ENCODE measurements at places on chromosomes 7 and 10.

- no peak for DNase-seq
Measured at GRCh38 chr7:45295222-45295621, 137.6 kb downstream of the RAMP3 start.

- DNase-seq = peak; percentile 84
Measured at GRCh38 chr10:4234661-4235060, 449.7 kb upstream of the KLF6 start.

GRCh38 chr10:33706746-33707145 lies 372.3 kb upstream of the NRP1 start:
- DNase-seq = no peak

GRCh38 chr7:87960239-87960638 lies 26.2 kb downstream of the ADAM22 start:
- no peak for DNase-seq

- no peak for DNase-seq
Measured at GRCh38 chr10:119872610-119872859, at the start of gene MCMBP. MCMBP (minus strand) TSS chr10:119872843; CDS start chr10:119872584, 259 bp downstream.

- DNase-seq = no peak
Measured at GRCh38 chr7:36668750-36669149, 55.5 kb downstream of the AOAH start.

DNA sequence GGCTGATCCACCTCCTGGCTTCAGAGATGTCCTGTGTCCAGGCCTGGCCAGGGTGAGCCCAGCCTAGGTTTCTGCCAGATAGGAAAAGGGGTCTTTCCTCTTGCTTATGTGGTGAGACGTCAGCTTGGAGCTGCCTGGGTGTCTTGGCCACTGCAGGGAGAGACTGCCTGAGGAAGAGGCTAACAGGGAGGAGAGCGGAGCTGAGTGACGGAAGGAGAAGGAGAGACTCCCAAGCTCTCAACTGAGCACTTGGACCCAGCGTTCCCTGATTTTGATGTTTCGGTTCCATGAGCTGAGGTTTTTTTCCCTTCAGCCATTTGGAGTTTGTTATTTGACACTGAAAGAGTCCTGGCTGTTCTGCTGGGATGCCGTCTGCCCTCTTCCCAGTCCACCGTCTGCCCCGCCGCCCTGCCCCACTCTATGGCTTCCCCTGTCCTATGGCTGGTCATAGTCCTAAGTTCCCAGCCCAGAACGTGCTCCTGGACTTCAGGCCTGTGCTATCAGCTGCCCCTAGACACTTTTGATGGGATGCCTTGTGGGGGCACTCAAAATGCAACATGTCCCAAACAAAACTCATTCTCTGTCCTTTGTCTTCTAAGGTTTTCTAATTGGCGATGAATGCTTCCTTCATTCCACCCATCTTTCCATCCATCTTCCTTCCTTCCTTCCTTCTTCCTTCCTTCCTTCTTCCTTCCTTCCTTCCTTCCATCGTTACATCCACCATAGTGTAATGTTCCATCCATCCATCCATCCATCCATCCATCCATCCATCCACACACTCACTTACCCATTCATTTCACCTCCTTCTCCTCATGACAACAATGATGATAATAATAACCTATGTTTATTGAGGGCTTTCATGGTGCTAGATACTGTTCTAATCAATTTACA lies 20.3 kb upstream of the PCBD1 start:
- no peak for DNase-seq

DNA sequence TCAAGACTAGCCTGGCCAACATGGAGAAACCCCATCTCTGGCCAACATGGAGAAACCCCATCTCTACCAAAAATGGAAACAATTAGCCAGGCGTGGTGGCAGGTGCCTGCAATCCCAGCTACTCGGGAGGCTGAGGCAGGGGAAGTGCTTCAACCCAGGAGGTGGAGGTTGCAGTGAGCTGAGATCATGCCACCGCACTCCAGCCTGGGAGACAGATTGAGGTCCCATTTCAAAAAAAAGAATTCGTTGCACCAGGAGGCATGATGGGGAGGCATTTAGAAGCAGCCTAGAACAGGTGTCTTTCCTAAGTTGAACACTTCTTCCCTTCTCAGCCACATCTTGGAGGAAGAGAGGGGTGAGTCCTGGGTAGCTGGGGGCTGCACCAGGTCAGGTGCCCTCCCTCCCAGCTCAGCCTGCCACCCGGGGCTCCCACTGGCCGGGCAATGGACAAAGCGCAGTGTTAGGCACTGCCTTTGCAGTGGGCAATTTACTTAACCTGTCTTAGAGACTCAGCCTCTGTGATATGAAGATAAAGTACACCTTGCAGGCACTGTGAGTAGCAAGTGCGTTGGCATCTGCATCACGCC lies 726.8 kb downstream of the PARD3 start:
- no peak for DNase-seq

- no peak for DNase-seq
Measured at GRCh38 chr7:69776611-69777010, 178.3 kb downstream of the AUTS2 start.

GRCh38 chr10:69639291-69640195 lies 9.5 kb downstream of the FAM241B start:
- peak; percentile 82 for DNase-seq

- peak; percentile 55 for DNase-seq
Measured at GRCh38 chr7:5452937-5453540, 29.4 kb upstream of the TNRC18 start.

DNA sequence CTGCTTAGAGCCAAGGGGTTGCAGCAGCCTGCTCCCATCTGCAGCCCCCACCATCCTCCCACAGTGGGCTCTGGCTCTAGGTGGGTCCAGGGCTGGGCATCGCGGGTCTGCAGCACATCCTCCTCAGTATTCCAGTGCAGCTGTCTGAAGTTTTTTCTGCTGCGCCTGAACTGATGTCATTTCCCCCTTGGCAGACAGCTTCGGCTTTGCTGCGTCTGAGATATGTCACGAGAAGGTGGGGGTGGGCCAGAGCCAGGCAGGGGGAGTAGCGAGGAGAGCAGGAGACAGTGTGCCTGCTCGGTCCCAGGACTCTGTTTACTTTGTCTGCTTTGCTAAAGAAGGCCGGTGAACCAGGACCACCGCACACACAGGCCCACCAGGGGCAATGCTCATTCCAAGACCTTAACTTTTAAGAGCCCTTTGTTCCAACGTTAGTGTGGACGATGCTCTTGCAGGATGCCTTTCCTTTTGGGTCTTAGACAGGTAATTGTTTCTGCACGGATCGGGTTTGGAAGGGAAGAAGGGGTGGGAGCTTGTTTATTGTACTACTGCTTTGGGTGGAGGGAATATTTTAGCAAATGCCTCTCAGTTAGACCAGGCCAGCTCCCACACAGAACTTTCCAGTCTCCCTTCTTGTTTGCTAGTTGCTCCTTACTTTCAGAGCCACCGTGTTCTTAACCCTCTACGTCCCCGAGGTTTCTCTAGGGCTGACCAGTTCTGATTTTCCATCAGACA lies 32.4 kb downstream of the WBP1L start:
- DNase-seq = peak; percentile 70
